ENCODE measurements at places on chromosomes 3 and 15.

DNA sequence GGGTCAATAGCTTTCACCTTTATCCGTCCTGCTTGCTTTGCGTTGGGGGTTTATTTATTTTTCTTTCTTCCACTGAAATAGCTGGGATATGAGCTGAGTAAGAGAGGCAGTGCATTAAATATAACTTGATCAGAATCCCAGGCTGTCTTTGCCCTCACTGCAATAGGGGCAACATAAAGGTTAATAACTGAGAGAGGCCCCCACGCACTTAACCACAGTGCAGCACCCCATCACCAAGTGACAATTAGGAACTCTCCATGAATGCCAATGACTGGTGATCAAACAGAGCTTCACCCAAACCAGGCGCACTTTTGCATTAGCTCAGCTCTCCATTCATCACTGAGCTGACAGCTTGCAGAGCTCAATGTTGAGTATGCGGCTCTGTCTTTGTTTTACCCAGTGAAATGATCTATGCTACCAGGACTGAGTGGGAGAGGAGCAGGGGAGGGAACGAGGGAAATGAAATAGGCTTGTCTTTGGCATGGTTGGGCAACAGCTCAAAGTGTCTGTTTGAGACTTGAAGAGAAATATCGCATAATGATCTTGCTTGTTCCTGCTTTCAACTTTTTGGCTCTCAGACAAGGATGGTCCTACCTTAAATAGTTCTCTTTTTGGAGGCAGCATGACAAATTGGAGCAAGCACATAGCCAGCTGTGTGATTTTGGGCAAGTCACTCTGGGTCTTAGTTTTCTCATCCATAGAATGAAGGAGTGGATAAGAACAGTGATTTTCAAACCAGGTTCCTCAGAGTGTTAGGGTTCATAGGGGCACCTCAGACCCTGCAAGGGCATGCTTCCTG, 14.5 kb upstream of the GLCE start:
- no peak for DNase-seq

DNA sequence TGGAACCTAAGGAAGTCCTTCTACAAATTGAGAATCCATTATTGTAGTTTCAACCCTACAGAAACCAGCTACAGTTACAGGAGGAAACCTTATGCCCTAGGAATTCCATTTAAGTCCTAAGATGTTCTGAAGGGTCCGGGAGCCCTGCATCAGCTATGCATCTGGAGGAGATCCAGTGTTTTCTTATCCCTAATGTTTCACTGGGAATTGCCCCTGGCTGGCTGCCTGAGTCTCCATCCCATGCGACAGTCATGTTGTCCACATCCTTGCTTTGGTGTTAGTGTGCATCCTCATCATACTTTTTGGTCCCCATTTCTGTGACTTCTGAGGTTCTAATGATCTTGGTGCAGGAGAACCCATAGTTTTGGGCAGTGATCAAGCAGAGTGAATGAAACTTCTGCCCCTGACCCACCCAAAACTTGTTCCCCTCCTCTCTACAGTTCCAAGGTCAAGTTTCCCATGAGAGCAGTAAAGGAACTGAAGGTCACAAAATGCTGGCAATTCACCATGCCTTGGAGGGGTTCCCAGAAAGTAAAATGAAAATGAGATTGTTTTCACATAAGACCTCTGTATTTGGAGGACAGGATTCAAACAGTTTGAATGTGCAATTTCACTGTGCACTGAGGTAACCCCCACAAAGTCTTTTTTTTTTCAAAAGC, 121.9 kb upstream of the PHLDB2 start:
- DNase-seq: no peak

DNA sequence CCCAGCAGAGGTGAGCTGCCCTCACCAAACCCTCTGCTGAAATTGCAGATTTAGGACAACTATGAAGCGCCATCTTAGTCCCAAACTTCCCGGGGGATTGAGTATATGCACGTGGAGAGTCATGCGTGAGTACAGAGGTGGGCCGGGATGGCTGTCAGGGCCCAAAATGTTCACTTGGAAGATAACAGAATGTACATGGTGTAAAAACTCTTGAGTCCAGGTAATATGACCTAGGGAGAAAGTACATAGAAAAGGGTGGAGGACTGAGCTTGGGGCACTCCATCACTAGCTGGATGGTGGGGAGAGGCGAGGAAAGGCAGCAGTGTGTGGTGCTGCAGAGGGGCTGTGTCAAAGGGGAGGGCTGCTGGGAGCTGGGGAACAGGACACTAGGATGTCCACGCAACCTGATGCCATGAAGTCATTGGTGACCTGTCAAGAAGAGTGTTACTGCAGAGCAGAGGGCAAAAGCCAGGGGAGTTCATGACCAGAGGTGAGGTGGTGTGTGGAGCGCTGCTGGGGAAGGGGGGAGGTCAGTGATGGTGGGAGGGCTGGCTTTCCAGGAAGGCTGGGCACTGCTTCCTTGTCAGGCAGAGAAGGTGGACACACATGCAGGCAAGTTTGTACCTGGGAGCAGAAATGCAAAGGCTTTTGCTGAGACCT, 236.2 kb upstream of the LYSMD4 start:
- DNase-seq: no peak

- no peak for DNase-seq
These were observed 36.4 kb upstream of the PRR23E start for GRCh38 chr3:127156338-127157050.

DNA sequence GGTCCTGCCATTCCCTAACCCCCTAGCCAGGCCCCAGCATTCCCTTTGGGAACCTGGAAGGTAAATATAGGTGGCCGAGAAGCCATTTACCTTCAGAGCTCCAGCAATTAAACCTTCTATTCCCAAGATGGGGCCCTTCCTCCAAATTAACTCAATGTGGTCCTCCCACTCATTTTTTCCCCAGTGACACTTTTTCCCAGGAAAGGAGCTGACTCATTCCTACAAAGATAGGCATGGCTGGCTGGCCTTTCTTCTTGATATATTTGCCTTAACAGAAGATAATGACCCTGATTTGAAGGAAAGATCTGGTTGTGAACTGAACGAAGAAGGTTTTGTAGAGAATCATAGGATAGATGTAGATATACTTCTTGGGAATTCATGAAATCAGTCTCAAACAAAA, 279.0 kb upstream of the VEPH1 start:
- DNase-seq: no peak

DNA sequence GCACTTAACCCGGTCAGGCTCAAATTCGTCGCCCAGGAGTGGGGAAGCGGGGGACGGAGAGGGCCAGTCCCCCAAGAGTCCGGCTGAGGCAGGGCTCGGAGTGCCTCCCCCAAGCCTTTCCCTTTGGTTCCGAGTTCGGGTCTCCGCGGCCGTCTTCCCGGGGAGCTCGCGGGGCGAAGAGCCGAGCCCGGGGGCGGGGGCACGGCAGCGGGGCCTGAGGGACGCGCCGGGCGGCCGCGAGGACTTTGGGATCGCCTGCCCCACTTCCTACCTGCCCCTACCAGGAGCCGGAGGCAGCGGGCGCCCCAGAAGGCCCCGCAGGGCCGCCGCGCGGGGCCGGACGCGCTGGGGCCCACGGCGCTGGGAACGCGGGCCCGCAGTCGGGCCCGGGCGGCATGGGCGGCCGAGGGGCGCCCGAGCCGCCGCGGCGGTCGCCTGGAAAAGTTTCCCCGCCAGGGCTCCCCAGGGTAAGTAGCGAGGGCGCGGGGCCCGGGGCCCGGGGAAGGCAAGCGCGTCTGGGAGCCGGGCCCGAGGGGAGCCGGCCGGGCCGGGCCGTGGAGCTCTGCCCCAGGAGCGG, 2.8 kb downstream of the FURIN start:
- DNase-seq: no peak

DNA sequence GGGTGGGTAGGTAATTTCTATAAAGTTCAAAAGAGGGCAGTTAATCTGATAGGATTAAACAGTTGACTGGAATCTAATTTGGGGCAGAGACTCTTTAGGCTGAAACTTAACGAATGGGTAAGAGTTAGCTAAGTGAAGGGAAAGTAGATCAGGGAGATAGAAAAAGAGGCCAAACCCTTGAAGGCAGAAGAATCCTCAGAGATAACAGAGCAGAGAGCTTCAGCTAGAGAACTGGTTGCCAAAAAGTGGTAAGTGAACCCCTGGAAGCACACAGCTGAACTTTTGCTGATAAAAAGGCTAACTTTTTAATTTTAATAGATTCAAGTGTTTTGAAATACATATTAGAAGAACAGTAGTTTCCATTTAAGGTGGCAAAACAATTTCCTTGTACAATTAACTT, 99.2 kb downstream of the FHIT start:
- no peak for DNase-seq

- no peak for DNase-seq
These were observed 22.2 kb downstream of the TMEM43 start for GRCh38 chr3:14147066-14147435.

DNA sequence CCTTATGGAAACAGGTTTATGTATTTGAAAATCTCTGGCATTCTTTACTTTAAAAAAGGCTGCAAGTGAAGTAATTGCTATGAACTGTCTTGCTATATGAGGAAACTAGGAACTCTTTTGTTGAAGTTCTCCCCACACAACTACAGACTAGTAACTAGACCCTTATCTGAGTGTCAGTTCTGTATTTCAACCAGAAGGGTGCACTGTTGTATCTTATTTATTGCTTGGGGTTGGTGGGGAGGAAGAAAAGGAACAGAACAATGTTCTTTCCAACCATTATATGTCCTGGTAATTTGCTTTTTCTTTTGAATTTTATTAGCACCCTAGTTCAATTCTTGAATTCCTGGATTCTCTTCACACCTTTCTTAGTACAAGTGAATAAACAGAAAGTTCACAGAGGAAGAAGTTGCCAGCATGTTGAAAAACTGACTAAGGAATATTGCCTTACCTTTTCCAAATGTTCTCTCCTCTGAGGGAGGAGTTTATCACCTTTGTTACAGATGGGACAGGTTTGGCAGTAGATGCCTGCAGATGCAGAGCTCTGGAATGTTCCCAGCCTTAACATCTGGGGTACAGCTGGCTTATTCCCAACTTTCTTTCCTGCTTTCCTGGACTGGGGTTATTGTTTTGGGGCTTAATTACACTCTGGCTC, 162.4 kb upstream of the CFAP20DC start:
- DNase-seq: no peak

Measured in stimulated activated CD4-positive, alpha-beta T cell treated with anti-CD3 and anti-CD28 coated beads, Interleukin-15, amount 100 ng/mL, for 48 hours (primary cell).